ENCODE measurements at places on chromosomes 5 and 9.

GRCh38 chr5:14200312-14200990 lies 57.3 kb downstream of the TRIO start:
- DNase-seq = no peak

GRCh38 chr9:126915281-126915816 lies 767 bp downstream of the RALGPS1 start:
- peak; percentile 12 for DNase-seq

GRCh38 chr9:4517274-4517673 lies 27.0 kb downstream of the SLC1A1 start:
- DNase-seq = no peak

GRCh38 chr5:143041-143440 lies 48.3 kb upstream of the LRRC14B start:
- no peak for DNase-seq

GRCh38 chr9:17556935-17557334 lies 21.9 kb upstream of the SH3GL2 start:
- DNase-seq = no peak
